ENCODE measurements at places on chromosomes 4 and X.
A peak's percentile ranks its signal among the peaks of the same experiment; 100 is the strongest.

DNA sequence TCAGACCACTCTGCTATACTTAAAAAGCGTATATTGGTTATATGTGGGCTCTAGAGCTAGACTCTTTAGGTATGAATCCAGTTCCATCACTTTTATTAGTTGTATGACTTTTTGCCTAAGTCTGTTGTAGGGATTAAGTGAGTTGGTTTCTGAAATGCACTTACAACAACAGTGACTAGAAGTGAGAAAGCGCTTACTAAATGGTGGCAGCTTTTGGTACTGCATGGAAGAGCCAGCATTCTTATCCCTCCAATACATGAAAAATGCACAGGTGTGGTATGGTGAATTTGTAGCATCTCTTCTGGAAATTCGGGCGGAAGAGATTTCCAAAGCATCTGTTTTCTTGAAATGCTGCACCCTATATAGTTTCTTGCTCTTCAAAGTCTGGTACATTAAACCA lies 117.1 kb downstream of the SPANXA1 start:
- DNase-seq = no peak

DNA sequence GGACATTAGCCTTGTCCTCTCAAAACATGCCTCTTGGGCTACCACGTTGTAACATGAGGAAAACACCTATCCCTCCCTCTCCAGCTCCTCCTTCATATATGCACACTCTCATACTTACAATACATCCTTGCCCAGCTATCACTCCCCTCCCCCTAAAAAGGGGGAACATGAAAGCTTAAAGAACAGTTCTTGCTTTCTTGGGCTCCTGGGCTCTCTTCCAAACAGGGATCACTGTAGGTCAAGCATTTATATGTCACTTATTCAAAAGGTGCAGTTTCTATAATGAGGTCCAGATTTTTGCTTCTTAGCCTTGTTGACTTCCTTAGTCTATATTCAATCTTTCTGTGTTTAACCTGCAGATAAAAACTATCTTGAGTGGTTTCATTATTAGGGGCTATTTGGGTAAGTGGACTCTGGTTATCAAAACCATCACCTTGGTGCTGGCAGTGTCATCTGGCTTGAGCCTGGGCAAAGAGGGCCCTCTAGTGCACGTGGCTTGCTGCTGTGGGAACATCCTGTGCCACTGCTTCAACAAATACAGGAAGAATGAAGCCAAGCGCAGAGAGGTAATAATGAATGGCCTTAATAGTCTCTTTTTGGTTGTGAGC lies 119.4 kb downstream of the AKAP4 start:
- peak; percentile 23 for DNase-seq

- peak; percentile 10 for DNase-seq
Measured at GRCh38 chrX:38754102-38754790, 47.0 kb upstream of the MID1IP1 start.

- DNase-seq = no peak
Measured at GRCh38 chr4:113462286-113462685, 299.3 kb downstream of the CAMK2D start.

DNA sequence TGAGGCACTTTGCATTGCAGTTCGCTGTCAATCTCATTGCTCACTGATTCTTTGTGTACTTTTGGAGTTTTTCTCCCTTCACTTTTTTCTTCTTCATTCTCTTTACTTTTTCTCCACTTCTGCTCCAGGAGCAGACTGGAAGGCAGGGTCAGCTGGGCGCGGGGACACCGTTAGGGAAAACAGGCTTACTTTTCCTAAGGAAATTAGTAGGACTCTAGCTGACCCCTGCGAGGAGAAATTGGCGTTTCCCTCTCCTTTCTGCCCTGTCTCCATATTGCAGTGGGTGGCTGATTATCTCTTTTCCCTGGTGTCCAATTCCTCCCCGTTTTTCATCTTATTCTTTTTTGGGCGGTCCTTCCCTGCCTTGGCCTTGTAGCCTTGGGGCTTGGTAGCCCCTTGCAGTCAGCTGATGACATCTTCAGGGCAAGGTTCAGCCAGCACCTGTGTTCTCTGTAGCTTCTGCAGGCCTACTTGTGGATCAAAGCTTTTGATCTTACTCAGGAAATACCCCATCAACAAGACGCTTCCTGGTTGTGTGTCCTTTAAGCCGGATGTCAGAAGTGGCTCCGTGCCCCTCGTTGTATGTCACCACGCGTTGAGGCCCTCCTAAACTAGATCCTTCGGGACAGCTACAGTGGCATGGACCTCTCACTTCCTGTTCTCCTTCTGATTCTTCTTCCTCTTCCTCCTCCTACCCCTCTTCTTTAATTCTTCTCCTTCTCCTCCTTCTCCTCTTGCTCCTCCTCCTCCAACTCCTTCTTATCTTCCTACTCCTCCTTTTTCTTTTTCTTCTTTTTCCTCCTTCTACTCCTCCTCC lies 36.1 kb downstream of the NBDY start:
- no peak for DNase-seq

GRCh38 chr4:10160281-10160856 lies 43.8 kb upstream of the WDR1 start:
- no peak for DNase-seq

GRCh38 chr4:40059362-40059761 lies 2.7 kb downstream of the N4BP2 start:
- no peak for DNase-seq

DNA sequence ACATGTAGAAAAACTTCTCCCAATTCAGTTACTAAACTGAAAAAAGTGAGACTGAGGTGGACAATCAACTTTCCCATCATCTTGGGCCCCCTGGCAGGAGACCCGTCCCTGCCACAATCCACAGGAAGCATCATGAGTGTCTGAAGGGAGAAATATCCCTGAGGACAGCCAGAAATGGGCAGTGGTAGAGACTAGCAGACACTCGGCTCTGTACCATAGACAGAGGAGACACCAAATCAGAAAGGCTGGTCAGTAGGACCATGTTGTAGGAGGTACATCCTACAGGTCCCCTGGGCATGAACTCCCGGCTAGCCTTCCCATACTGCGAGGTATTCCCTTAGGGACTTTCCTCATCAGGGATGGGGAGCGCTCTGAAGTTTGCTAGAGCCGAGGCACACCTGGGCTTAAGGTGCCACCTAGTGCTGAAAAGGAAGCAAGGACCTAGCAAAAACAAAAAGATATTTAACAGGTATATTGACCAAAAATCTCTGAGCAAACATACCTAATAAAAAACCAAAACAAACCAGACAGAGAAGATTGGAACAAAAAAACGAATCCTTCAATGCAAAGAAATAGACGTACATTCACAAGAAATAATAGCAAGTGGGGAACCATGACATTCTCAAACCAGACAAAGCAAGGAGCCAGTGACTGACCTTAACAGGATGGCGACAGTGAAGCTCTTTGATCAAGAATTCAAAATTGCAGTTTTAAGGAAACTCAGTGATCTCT lies 55.6 kb downstream of the HAUS3 start:
- DNase-seq = no peak

DNA sequence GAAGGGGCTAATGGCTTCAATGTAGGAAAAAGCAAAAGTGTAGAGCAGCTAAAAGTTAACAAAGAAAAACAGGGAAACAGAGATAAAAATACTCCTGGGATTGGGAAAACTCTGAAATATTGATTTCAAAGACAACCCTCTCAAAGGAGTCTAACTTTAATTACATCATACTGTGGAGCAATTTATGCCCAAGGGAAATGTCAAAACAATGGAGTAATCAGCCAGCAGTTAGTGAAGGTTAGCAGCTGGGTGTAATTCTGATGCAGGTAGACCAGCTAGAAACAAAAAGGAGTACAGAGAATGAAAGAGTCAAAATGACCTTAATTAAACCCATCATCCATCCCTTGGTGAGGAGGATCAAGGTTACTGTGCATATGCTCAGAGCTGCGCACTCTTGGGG lies 169.0 kb downstream of the ADAM29 start:
- DNase-seq = no peak

GRCh38 chr4:15976456-15977447 lies 13.8 kb upstream of the FGFBP2 start:
- no peak for DNase-seq

- no peak for DNase-seq
Measured at GRCh38 chr4:101367201-101367600, 19.9 kb upstream of the PPP3CA start.

GRCh38 chr4:154416190-154416547 lies 75.4 kb downstream of the DCHS2 start:
- no peak for DNase-seq

- no peak for DNase-seq
Measured at GRCh38 chr4:183448436-183448835, 4.0 kb downstream of the CDKN2AIP start.

- DNase-seq = no peak
Measured at GRCh38 chrX:68710870-68711576, 63.6 kb downstream of the STARD8 start.

DNA sequence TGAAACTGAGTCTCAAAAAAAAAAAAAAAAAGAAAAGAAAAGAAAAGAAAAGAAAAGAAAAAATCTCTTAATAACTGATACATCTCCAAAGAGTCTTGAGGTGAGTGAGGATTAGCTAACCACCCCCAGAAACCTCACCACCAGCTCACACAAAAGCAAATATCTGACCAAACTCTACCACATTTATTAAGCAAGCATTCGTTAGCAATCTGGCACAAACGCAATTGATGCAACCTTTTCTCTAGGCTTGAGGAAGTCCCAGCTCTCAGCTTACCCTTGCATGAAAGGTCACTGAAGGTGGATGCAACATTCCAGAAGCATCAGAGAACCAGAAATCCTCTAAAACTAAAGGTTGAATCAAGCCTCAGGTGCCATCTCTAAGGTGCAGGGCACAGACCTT lies 231.9 kb upstream of the BCOR start:
- no peak for DNase-seq

DNA sequence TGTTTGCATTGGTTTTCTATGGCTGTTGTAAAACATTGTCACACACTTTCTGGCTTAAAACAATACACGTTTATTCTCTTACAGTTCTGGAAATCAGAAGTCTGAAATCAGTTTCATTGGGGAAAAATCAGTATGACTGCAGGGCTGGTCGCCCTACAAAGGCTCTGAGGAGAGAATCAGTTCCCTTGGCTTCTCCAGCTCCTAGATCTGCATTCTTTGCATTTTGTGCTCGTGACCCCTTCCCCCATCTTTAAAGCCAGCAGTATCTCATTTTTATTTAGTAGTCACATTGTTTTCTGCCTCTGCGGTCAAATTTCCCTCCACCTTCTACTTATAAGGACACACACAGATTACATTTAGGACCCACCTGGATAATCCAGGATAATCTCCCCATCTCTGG lies 849.7 kb upstream of the GRID2 start:
- no peak for DNase-seq

- DNase-seq = no peak
Measured at GRCh38 chr4:91147067-91147466, 1019.9 kb downstream of the CCSER1 start.

- DNase-seq = no peak
Measured at GRCh38 chr4:47654972-47655693, 170.1 kb downstream of the ATP10D start.

DNA sequence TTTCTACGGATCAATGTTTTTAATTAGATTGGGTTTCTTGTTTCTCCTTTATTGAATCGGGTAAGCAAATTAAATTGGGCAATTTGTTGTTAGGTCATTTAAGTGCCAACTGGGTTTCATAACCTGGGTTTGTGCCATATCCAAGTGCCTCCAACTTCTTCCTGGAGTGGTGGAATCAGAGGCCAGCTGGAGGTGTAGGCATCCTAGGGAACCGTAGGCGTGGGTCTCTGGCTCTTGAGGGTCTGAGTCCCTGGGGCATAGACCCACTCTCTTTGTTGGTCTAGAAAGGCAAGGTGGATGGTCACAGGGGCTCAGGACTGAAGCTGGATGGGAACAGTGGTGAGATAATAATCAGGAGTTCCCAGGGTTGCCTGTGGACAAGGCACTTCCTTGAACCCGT lies 18.3 kb downstream of the CNGA2 start:
- DNase-seq = no peak

DNA sequence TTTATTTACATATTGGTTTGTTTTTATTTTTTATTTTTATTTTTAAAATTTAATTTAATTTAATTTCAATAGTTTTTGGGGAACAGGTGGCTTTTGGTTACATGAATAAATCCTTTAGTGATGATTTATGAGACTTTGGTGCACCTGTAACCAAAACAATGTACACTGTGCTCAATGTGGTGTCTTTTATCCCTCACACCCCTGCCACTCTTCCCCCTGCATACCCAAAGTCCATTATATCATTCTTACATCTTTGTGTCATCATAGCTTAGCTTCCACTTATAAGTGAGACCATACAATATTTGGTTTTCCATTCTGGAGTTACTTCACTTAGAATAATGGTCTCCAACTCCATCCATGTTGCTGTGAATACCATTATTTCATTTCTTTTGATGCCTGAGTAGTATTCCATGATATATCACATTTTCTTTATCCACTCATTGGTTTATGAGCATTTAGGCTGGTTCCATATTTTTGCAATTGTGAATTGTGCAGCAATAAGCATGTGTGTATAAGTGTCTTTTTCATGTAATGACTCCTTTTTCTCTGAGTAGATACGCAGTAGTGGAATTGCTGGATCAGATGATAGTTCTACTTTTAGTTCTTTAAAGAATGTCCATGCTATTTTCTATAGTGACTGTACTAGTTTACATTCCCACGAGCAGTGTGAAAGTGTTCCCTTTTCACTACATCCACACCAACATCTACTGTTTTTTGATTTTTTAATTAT lies 157.1 kb downstream of the CPXCR1 start:
- DNase-seq = no peak

DNA sequence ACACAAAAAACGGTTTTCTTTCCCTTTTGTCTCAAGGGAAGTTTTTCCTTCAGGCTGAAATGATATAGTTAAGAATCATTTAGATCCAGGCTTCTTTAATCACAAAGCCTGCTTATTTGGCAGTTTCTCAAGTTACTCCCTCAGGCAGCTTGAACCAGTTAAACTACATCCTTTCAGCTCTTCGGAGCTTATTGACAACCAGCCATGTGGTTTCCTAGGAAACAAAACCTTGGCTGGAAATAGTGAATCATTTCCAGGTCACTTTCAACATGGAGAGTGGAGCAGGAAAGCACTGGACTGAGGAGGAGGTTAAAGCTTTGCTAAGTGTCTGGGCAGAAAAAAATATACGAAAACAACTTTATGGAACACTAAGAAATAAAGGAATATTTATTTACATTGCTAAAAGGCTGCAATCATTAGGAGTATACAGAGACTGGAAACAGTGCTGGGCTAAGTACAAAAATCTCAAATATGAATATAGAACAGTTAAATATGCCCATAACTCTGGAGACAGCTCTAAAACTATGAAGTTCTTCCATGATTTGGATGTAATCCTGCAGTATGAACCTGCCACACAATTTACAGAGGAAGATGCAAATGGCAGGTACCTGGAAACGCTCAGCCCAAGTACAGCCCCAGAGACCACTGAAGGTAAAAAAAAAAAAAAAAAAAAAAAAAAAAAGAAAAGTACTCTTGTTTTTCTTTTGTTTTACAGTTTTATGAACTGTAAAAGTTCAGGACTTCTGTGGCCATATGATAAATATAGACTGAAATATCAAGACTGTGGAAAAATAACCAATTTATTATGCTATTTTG lies 23.2 kb upstream of the AASDH start:
- DNase-seq = peak; percentile 38

All from right kidney (tissue), 9 donors.